Vein endothelial cell (primary cell): ENCODE measurements at places on chromosomes 5 and 9. TPM values are rescaled to one million over a fixed set of nuclear protein-coding genes. Genes with fewer than 3 reads are reported as not detected.

The PCDHAC2 gene
- total RNA-seq, result 0.33 and 1.9 TPM in 2 replicates

The SLC46A2 gene
- total RNA-seq, result not detected in 2 replicates

The AGXT2 gene
- total RNA-seq, result not detected in 2 replicates

The PRRX2 gene
- 0.38 TPM in 1 of 2 replicates, not detected in the other for total RNA-seq

The SAXO1 gene
- not detected in 2 replicates for total RNA-seq

The CBY3 gene
- total RNA-seq, result not detected in 2 replicates

The CAMK4 gene
- 0.10 and 0.98 TPM in 2 replicates for total RNA-seq

The MAN1B1 gene
- 65.8 and 69.2 TPM in 2 replicates for total RNA-seq

The LCN1 gene
- total RNA-seq, result not detected in 2 replicates

The PCDHB13 gene
- 1.3 and 2.6 TPM in 2 replicates for total RNA-seq

The GRIN1 gene
- 0.10 TPM in 1 of 2 replicates, not detected in the other for total RNA-seq

The TPM2 gene
- 10.5 and 20.2 TPM in 2 replicates for total RNA-seq

The OR2V1 gene
- total RNA-seq, result not detected in 2 replicates

The TIMD4 gene
- not detected in 2 replicates for total RNA-seq

The GMCL2 gene
- under 0.01 TPM in 1 of 2 replicates, not detected in the other for total RNA-seq

The LMNB1 gene
- 47.0 and 79.1 TPM in 2 replicates for total RNA-seq

The SCGB3A2 gene
- total RNA-seq, result not detected in 2 replicates

The BASP1 gene
- total RNA-seq, result 19.2 and 31.7 TPM in 2 replicates

The STING1 gene
- 56.9 and 67.3 TPM in 2 replicates for total RNA-seq

The ZNG1E gene
- total RNA-seq, result 37.9 and 43.4 TPM in 2 replicates

The GABBR2 gene
- 10.3 and 14.0 TPM in 2 replicates for total RNA-seq

The SPEF2 gene
- total RNA-seq, result 0.98 and 1.3 TPM in 2 replicates

The PHF24 gene
- not detected in 2 replicates for total RNA-seq

The ACTBL2 gene
- total RNA-seq, result under 0.01 TPM in 1 of 2 replicates, not detected in the other

The FAM221B gene
- total RNA-seq, result not detected in 2 replicates

The STKLD1 gene
- total RNA-seq, result 0.33 and 1.6 TPM in 2 replicates

The TIFAB gene
- total RNA-seq, result not detected in 2 replicates

The TLR4 gene
- total RNA-seq, result 92.9 and 207 TPM in 2 replicates

The CDH10 gene
- 0.33 TPM in 1 of 2 replicates, not detected in the other for total RNA-seq

The ELOVL7 gene
- 0.10 TPM in 1 of 2 replicates, not detected in the other for total RNA-seq

The ACOT12 gene
- not detected in 2 replicates for total RNA-seq

The NUDT12 gene
- total RNA-seq, result 3.6 and 4.5 TPM in 2 replicates

The KCTD16 gene
- 0.19 and 1.6 TPM in 2 replicates for total RNA-seq

The WHRN gene
- 0.67 and 1.6 TPM in 2 replicates for total RNA-seq

The CCL27 gene
- total RNA-seq, result not detected in 2 replicates

The PCDHB8 gene
- 0.29 and 1.3 TPM in 2 replicates for total RNA-seq

The FXN gene
- total RNA-seq, result 8.9 and 9.5 TPM in 2 replicates

The GARIN3 gene
- total RNA-seq, result not detected in 2 replicates

The CAVIN4 gene
- total RNA-seq, result 1.6 and 3.3 TPM in 2 replicates

The CNTLN gene
- 8.2 and 11.2 TPM in 2 replicates for total RNA-seq

The BICD2 gene
- 47.0 and 54.2 TPM in 2 replicates for total RNA-seq

The BAAT gene
- total RNA-seq, result 0.10 TPM in 1 of 2 replicates, not detected in the other

The ADAMTS16 gene
- total RNA-seq, result under 0.01 TPM in 1 of 2 replicates, not detected in the other

The SLC22A4 gene
- 4.9 and 5.0 TPM in 2 replicates for total RNA-seq

The SELENOP gene
- total RNA-seq, result 4.9 and 7.4 TPM in 2 replicates

The DDX4 gene
- not detected in 2 replicates for total RNA-seq

The GRXCR2 gene
- not detected in 2 replicates for total RNA-seq

The IL7R gene
- 3.6 and 4.3 TPM in 2 replicates for total RNA-seq

The TMEM252 gene
- not detected in 2 replicates for total RNA-seq

The ANKRD34B gene
- not detected in 2 replicates for total RNA-seq

The C5 gene
- total RNA-seq, result 0.65 and 0.86 TPM in 2 replicates

The TSSK1B gene
- under 0.01 and 0.10 TPM in 2 replicates for total RNA-seq

The ZNF658 gene
- 5.5 and 5.6 TPM in 2 replicates for total RNA-seq

The TXNDC8 gene
- not detected in 2 replicates for total RNA-seq
